ENCODE measurements at places on chromosomes 16 and 17.

DNA sequence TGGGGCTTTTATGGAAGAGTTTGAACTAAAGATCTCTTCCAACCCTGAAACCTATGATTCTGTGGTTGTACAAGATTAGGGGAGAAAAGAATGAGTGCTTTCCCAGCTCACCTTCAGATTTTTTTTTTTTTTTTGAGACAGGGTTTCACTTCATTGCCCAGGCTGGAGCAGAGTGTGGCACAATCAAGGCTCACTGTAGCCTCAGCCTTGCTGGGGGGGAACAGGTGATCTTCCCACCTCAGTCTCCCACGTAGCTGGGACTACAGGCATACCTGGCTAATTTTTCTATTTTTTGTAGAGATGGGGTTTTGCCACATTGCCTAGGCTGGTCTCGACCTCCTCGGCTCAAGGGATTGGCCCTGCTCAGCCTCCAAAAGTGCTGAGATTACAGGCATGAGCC, 21.8 kb upstream of the ITGB3 start:
- DNase-seq = peak; percentile 2

DNA sequence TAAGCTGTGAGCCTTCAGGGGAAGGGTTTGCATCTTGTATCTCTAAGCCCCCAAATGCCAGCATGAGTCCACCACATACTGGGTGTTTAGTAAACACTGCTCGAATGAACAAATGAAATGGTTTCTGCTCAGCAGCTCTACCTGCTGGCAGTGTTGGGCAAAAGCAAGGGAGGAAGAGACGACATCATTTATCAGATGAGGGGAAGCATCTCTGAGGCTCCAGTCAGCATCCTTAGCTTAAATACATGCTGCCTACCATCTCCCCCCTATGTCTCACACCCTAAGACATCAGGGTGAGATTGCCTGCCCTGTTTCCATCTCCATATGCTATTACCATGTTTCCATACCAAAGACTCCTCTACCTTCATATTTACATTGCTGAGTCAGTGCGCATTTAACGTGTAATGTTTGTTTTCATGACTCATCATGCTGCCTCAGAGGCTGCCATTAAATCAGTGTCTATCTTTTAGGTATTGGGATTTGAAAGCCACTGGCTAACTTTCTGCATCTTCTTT, 379.8 kb downstream of the UTP18 start:
- DNase-seq = no peak

GRCh38 chr17:72512649-72513556, 392.1 kb downstream of the SOX9 start:
- DNase-seq = no peak

DNA sequence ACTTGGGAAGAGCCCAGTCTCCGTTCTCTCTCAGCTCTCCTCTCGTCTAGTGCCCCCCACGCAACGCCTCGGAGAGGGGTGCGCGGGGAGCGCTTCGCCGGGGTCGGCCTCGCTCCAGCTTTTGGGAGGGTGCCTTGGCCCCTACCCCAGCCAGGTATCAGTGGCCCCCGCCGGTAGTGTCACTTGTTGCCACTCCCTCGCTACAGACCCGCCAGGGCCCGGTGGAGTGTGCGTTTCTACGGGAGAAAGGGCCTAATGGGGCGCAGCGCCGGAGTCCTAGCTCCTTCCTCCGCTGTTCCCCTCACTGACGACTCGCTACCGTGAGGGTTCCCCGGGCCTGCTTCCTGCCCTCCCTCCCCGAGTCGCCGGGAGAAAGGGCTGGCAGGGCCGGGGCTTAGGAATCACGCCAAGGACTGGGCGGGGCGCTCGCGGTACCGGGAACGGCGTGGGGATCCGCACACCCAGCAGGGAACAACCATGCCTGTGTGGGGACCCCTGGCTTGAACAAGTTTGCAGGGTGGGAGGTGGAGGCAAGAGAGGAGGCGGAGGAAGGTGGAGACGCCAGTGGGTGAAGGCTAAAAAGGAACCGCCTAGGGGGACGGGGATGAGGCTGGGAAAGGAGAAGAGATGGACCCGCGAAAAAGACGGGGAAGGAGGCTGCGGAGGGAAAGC, 997 bp upstream of the CDH11 start:
- DNase-seq = peak; percentile 90

DNA sequence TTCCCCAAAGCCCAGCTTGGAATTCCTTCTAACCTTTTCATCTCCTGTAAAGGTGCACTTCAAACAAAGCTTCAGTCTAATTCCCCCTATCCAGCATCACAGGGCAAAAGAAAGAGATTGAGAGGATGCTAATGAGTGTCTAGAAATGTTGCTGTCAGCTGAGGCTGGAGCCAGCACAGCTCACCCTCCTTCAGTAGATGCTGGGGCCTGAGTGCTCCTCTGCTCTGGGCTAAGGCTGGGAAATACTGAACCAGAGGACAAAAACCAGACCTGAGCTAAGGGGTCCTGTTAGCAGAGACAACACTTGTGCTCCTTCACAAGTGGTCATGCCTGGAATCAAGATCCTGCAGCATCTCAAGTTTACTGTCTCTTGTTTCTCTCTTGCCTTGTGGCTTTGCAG, 85.0 kb downstream of the CHD9NB start:
- no peak for DNase-seq

Data from right forelimb (tissue), 1 donor.